Stimulated activated CD4-positive, alpha-beta T cell treated with anti-CD3 and anti-CD28 coated beads, Interleukin-1b, Interleukin-23, amount 100 ng/mL, for 1 hour (primary cell): ENCODE measurements at places on chromosomes 3 and 15.

DNA sequence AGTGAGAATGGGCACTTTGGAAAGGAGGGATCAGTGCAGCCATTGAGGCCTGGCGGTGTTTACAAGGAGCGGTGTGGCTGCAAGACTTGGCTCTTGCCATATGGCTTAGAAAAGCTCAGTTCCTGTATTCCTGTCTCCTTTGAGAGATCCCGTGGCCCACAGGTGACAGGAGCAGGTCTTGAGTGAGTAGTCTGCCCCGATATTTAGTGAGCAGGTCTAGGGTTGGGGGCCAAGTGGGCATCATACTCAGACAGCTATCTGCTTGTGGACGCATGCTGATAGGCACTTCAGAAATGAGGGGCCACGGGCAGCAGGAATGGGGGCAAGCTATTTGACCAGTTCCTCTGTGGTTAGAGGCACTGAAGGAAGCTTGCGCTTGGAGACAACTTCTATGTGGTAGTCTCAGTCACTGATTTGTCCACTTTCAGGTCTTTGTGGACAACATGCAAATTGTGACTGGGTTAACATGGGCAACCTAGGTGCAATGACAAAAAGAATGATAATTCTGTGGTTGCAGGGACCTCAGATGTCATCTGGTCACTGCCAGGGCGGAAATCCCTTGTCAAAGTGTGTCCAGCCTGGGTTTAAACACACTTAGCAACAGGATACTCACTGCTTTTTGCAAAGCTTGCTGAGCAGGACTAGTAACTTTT is 1.1 kb downstream of the TMED3 start:
- DNase-seq: no peak

- DNase-seq: no peak
Measured at GRCh38 chr3:183662099-183662498, 26.7 kb downstream of the KLHL24 start.

GRCh38 chr3:6392123-6392522 is 468.8 kb upstream of the GRM7 start:
- no peak for DNase-seq

DNA sequence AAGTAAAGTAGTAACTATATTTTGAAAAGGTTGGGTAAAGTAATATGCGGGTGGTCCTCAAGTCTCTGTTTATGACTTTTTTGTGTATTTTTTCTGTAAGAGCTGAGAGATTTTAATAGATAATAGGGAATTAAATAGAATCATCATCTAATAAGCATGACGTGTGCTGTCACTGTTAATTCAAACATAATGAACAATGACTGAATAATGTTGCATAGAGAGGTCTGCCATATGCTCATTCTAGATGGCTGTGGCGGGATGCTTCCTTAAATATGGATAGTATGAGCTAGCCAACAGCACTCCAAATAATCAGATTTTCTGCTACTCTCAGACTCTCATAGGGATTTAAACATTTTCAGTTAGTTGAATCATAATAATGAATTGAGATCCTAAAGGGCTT is 302.8 kb upstream of the RBMS3 start:
- no peak for DNase-seq

DNA sequence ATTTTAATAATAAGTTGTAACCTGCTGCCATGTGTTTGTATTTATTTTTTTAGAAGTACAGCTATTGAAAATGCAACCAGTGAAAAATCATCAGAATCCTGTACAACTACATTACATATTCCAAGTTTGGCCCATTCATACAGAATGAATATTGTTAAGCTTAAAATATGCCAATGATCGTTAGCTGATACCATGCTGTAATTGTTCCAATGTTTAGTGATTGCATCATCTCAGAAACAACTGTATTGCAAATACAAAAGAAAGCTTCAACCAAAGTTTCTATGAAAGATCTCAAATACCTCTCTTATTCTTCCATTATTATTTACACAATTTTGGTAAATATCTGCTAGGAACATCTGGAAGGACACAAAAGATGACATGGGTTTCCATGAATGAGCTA is 51.6 kb upstream of the ALCAM start:
- no peak for DNase-seq

DNA sequence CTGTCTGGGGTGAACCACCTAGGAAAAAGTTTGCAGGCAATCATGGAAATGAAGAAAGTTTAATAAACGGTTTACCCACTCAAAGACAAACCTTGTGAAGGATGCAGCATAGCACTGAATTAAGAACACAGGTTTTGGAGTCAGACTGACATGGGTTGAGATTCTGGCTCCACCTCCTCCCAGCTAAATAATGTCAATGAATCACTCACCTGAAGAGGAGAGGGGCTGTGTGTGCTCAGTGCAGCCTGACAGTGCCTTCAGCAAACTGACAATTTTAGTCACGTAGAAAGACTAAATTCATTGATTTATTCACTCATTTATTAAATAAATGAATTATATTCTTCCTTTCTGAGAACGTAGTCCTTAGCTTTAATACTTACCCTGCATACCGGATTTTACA is 18.9 kb downstream of the NR1I2 start:
- no peak for DNase-seq

DNA sequence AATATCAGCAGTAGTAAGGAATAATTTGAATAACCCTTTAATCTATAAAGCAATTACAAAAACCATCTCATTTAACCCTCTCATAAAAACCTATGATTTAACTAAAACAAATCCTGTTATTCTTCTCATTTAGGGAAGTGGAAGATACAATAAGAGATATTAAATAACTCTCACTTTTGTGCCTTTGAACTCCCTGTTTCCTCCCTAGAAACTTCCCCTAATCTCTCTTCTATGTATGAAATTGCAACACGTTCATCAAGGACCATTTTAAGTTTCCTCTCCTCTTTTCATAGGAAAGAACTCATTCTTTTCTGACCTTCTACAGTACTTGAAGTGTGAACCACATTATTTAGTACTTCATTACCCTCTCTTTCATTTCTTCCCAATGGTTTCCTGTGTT is 18.8 kb upstream of the FAM81A start:
- DNase-seq: no peak

DNA sequence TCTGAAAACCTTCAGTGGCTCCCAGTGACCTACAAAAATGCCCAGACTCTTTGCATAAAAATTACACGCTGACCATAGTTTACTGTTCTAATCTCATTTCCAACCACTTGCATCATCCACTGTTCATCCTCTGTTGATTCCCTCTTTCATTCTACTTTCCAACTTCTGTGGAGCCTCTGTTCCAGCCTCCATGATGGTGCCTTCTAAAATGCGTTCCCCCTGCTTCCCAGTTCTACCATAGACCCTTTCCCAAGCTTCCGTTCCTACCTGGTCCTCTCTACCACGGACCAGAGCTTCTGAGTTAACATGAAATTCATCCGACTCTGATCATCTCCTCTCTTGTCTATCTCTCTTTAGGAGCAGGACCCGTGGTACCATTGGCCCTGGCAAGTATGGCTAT is 127.0 kb downstream of the THSD4 start:
- DNase-seq: no peak

DNA sequence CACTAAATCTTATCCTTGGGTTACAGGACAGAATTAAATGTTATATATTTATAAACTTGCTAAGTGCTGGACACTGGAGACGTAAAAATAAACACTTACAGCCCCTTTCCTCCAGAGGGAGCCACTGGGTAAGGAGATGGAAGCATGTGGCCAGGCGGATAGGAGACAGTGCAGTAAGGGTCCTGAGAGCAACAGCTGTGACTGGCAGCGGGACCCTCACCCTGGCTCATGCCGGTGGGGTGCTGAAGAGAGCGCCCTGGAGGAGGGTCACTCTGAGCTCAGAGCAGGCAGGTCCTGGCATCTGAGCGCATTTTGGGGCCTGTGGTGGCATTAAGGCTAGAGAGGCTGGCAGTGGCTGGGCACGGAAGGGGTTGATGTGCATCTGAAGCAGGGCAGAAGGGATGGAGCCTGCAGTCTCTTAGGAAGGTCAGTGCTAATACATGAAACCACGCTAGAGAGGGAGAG is 16.0 kb downstream of the SEC61A1 start:
- DNase-seq: no peak

DNA sequence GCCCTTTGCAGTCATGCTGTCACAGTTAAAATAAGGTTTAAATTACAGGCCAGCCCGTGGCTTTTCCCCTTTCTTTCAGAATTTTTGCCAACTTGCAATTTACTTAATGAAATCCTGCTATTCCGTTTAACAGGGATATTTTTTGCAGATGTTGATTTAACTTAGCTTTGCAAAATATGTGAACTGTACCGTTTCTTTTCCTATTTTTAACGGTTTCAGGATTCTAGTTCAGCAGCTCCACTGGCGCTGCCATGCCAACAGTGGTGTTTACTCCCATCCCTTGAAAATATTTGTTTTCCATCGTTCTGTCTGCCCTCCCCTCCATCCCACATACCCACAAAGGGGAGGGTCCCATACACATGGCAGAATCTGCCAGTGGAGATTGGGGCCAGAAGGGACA is 54.3 kb downstream of the SMAD6 start:
- no peak for DNase-seq

DNA sequence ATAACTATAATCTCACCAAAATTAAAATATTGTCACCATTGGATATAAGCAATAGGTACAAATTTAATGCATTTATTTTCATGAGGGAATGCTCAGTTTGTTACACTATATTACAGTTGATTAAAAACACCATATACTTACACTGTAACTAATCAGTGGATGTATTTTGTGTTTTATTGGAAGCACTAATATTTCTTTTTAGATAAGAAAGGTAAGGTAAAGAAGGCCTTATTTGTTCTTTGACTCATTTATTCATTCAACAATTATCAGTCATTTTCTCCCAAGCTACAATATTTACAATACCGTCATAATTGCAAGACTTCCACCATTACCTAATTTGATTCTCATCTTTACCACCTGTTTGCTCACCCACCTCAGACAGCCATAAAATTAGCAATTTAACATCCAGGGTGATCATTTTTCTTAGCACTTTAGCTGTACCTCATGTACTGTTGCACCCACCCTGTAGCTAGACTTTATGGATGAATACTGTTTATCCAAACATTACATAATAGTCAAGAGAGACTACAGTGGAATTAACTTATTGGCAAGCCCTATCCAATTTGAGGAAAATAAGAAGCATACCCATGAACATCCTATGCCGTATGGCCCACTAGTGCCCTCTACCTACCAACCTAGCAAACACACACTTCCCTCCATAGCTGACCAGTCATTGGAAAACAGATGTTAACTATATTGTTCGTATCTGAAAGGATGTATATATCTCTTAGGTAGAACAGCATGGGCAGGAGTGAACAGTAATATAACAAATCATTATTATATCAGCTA is 229.6 kb downstream of the BBX start:
- DNase-seq: no peak

DNA sequence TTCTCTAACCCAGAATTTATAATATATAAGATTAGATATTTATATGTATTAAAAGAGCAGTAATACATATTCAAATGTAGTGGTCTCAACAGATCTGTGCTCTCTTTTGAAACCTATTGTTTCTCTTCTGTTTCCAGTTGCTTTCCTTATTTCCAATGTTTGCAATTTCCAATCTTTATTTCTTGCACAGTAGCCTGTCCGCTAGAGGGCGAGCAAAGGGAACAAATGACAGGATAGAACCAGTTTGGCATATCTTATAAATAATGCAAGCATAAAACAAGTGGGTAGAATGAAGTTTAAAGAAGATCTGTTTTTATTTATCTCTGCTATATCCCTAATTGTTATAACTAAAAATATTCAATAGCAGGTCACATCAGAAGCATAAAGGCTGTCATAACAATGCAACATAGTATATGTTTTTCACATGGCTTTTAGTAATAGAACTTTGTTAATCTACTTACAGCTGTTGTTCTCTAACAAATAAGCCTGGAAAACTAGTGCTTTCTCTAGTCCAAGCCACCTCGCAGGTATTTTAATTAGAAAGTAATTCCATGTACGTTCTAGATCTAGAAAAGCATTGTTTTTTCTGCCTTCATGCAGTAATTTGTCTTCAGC is 15.1 kb upstream of the TCAIM start:
- DNase-seq: peak; percentile 16

GRCh38 chr15:69359722-69360121 is 54.4 kb upstream of the KIF23 start:
- DNase-seq: no peak

DNA sequence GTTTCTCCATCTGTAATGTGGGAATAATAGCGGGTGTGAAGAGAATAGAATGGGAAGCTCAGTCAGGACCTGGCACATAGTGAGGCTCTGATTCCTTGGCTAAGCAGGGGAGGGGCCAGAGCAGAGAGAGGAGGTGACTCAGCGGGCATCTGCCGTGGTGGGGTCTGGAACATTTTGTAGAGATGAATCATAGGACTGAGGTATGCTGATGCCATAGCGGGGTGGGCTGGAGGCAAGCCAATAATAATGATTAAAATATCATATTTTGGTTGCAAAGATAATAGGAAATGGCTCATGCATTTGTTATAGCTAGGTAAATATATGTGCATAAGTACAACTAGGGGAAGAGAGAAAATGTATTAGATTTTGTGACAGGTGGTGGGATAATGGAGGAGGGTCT is 11.2 kb downstream of the TGM4 start:
- DNase-seq: no peak

DNA sequence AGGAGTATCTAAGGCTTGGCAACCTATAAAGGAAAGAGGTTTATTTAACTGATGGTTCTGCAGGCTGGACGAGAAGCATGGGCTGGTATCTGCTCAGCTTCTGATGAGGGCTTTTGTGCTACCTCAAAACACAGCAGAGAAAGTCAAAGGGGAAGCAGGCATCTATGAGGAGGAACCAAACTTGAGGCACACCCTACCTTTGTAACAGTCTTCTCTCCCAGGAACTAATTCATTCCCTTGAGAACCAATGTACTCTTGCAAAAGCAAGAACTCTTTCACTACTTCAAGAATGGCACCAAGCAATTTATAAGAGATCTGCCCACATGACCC is 109.0 kb downstream of the CGGBP1 start:
- no peak for DNase-seq

- no peak for DNase-seq
Measured at GRCh38 chr15:51302480-51302879, 35.9 kb downstream of the CYP19A1 start.

- DNase-seq: no peak
Measured at GRCh38 chr3:157073810-157074209, 86.1 kb downstream of the CCNL1 start.

- peak; percentile 21 for DNase-seq
Measured at GRCh38 chr3:183825456-183826161, at the start of gene MAP6D1. Gene MAP6D1, minus strand, starts transcription at chr3:183825577. Its CDS starts 30 bp downstream, at chr3:183825547.

- no peak for DNase-seq
Measured at GRCh38 chr3:184718431-184718830, 6.6 kb upstream of the MAGEF1 start.

DNA sequence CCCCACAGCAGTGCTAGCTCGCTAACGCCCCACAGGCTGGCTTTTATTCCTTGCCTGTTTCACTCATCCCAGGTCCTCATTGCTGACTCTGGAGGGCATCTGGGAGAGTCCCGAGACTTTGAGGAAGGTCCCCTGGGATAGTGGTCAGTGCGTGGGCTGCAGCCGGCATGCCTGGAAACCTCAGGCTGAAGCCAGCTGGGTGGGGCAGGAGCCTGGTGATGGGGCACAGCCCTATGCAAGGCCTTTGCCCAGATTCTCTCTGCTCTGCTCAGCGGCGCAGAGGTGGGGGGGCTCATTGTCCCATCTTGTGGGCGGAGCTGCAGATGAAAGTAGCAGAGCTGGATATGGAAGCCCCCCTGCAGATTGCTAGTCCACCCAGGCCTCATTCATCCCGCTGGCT is 55.7 kb upstream of the SMAD6 start:
- DNase-seq: no peak

- DNase-seq: no peak
Measured at GRCh38 chr3:40913641-40914040, 285.7 kb upstream of the CTNNB1 start.
